ENCODE measurements at places on chromosomes 5 and 9.

DNA sequence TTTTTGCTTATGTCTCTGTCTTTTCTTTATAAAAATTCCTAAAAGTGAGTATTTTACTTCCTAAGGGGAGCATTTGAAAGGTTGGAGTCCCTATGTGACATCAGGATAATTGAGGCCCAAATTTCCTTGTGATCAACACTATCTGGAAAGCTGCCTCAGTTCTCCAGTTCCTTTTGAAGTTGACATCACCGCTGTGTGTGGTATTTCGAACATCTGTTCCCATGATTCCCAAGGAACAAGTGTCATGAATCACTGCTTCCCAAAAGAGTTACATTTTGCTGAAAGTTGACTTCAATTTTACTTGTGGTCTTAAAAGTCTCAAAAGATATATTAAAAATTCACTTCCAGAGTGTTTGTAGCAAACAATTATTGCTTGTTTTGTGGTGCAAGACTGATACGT lies 452.1 kb upstream of the RGMB start:
- DNase-seq = no peak

DNA sequence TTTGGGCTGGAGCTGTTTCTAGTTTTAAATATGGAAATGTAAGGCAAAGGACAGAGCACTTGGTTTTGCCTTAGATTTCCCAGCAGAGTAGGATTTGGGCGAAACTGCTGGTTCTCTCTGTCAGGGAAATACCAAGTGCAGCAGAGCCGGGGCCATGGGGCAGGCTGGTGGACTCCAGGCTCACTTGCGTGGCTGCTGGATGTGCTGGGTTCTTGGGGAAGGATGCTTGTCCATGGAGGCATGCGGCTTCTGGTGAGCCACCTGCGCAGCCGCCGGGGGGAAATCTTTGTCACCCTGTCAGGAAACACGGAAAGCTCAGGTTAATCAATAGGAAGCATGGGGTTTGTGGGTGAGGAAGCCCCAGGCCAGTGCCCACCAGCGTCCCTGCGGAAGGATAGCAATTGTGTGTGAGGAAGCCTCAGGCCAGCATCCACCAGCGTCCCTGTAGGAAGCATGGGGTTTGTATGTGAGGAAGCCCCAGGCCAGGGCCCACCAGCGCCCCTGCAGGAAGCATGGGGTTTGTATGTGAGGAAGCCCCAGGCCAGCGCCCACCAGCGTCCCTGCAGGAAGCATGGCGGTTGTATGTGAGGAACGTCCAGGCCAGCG lies 80.1 kb downstream of the DAP start:
- DNase-seq = no peak

- DNase-seq = no peak
Measured at GRCh38 chr9:127180457-127181314, 58.3 kb upstream of the ANGPTL2 start.

- no peak for DNase-seq
Measured at GRCh38 chr9:120830151-120830550, 12.6 kb downstream of the PSMD5 start.

DNA sequence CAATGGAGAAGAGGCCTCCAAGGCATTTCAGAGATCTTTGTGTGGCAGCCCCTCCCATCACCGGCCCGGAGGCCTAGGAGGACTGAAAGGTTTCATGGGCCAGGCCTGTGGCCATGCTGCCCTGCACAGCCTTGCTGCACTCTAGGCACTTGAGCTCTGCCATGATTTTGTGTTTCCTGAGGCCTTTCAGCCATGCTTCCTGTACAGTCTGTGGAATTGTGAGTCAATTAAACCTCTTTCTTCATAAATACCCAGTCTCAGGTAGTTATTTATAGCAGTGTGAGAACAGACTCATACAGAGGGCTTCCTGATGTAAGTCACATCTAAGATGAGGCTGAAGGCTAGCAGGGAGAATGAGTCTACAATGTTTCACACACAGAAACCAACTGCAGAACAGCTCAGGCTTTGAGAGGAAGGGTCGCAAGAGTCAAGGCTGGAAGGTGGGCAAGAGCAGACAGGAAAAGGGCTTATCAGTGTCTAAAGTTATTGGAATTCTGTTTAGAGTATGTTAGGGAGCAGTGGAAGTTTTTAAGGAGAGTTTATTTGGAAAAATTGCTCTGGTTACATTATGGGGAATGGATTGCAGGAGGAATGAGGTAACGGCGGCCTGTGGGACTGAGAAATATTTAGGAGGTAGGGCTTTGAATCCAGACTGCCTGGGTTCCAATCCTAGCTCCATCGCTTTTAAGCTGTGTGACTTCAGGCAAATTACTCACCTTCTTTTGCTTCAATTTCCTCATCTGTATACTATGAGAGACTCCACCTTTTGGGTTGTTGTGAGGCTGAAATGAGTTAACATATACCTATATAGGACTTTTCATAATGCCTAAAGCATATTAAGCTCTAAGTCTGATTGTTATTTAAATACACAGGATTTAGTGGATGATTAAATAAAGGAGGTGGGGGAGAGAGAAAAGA lies 291.2 kb downstream of the CWC27 start:
- DNase-seq = no peak

GRCh38 chr5:11037941-11038340 lies 276.9 kb upstream of the DAP start:
- DNase-seq = no peak

- no peak for DNase-seq
Measured at GRCh38 chr9:78143281-78144007, 92.4 kb upstream of the CEP78 start.

GRCh38 chr5:179805529-179806249 lies 977 bp downstream of the MGAT4B start:
- no peak for DNase-seq

- DNase-seq = no peak
Measured at GRCh38 chr9:91714020-91714806, 235.8 kb downstream of the ROR2 start.

GRCh38 chr5:34574936-34575467 lies 81.1 kb upstream of the RAI14 start:
- DNase-seq = no peak

GRCh38 chr5:65815161-65815560 lies 93.2 kb downstream of the NLN start:
- no peak for DNase-seq

GRCh38 chr5:82641331-82642003 lies 363.3 kb upstream of the RPS23 start:
- DNase-seq = peak; percentile 12

- DNase-seq = no peak
Measured at GRCh38 chr9:133538176-133538575, 3.7 kb downstream of the ADAMTSL2 start.

GRCh38 chr5:157761690-157762621 lies 18.4 kb downstream of the LSM11 start:
- peak; percentile 64 for DNase-seq

GRCh38 chr9:135905380-135906258 lies 1.7 kb downstream of the CAMSAP1 start:
- no peak for DNase-seq

DNA sequence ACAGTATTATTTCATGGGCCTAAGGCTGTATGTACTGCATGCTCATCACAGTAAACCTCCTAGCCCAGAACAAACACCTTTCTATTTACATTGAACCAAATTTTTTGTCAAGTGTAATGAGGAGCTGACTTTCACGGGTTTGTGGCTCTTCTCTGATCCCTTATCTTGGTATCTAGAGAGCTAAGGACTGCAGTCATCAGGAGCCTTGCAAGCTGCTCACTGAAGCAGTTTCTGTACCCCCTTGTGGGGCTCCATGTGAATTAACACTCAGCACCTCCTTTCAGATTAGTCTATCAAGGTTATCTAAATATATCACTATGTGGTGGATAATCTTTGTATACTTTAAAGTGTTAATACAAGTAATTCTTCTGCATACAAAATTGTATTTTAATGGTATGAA lies 108.2 kb downstream of the AUH start:
- DNase-seq = no peak

GRCh38 chr9:93286252-93287188 lies 102.6 kb downstream of the WNK2 start:
- DNase-seq = peak; percentile 43

- no peak for DNase-seq
Measured at GRCh38 chr9:82180711-82181110, 192.1 kb downstream of the SPATA31D1 start.

DNA sequence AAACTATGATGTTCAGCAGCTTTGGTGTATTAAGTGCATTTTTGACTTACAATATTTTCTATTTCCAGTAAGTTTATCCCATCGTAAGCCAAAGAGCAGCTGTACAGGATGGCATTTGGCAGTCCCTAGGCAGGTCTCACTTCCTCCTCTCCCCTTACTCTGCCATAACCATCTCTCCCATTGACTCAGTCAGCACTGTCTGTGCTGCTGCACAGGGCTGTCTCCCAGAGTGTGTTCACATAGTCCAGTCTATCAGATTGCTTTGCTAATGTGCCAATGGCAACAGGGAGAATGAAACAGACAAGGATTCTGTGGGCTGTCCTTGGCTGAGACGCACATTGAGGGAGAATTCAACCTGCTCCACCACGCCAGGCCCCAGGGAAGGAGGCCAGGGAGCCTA lies 47.0 kb upstream of the CAST start:
- DNase-seq = no peak

- no peak for DNase-seq
Measured at GRCh38 chr5:160240350-160240749, 11.0 kb downstream of the FABP6 start.

- DNase-seq = no peak
Measured at GRCh38 chr5:129670957-129671500, 76.9 kb upstream of the MINAR2 start.

DNA sequence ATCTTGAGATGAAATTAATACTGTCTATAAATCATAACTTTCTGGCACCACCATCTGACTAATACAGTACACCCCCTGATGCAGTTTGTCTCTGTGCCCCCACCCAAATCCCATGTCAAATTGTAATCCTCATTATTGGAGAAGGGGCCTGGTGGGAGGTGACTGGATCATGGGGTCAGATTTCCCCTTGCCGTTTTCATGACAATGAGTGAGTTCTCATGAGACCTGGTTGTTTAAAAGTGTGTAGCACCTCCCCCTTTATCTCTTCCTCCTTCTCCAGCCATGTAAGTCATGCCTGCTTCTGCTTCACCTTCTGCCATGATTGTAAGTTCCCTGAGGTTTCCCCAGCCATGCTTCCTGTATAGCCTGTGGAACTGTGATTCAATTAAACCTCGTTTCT lies 78.7 kb upstream of the CDH6 start:
- DNase-seq = no peak

DNA sequence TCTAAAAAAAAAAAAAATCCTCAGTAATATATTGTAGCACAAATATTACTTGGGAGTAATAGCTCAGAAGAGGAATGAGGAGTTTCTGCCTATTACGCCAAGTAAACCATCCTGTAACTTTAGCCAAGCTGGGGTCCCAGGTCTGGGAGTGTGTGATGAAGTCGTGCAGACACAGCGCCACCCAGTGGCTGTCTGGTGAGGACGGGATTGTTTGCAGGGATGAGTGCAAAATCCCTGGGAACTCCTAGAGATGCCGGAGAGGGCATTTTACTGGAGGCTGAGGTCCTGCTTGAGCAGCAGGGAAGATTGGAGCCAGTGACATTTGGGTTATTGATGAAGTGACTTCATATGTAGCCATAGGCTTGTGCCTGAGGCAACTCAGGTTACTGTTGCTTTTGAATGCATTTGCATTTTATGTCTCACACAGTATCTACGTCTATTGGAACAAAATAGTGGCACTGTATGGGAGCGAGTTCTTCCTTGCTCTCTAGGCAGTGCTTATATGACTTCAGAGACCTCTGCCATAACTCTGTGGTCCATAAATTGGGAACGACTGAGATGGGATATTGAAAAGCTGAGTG lies 72.8 kb downstream of the PSAT1 start:
- peak; percentile 6 for DNase-seq

DNA sequence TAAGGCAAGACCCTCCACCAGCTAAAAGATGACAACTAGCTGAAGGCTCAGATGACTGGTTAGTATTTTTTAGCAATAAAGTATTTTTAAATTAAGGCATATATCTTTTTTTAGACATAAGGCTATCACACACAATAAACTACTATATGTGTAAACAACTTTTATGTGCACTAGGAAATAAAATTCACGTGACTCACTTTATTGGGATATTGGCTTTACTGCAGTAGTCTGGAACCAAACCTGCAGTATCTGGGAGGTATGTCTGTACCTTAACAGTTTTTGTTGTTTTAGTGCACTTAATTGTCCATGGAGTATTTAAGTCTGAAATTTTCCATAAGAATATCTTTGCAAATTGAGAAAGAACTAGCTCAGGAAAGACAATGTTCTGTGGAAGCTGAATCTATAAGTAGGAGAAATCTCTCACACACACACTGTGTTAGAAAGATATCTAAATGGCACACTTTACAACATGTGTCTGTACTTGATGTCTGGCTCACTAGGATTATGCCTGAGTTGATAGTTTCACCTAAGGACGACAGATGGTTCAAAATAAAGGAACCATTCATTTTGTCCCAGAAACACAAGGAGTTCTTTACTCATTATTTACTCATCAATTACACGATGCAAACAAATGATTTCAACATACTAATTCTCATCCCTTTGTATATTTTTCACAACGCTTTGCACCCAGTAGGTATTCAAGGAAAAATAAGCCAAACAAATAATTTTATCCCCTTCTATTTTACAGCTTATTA lies 4.6 kb downstream of the RAPGEF6 start:
- no peak for DNase-seq

GRCh38 chr5:36505021-36505420 lies 101.4 kb upstream of the SLC1A3 start:
- no peak for DNase-seq

DNA sequence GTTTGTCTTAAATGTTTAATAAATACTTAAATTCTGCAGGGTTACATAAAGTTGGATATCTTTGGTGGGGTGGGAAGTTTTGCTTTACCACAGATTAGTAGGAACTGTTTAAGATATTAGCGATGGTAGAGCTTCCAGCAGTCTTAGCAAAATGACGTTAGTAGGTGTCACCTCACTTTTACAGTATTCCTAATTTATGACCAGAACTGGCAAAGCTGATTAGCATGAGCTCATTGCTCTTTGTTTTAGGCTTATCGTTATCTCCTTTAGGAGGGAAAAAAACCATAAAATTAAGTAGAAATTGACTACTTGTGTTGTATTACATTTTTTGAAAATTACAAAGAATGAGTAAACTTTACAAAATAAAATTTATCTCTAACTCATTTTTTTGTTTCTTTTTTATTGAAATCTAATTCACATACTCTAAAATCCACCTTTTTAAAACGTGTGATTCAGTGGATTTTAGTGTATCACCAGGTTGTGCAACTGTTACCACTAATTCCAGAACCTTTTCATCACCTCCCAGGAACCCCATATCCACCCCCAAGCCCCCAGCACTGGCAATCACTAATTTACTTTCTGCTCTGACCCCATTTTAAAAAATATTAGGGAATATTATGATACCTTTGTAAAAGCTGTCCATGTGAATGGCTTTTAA lies 129.5 kb downstream of the TRIO start:
- no peak for DNase-seq

DNA sequence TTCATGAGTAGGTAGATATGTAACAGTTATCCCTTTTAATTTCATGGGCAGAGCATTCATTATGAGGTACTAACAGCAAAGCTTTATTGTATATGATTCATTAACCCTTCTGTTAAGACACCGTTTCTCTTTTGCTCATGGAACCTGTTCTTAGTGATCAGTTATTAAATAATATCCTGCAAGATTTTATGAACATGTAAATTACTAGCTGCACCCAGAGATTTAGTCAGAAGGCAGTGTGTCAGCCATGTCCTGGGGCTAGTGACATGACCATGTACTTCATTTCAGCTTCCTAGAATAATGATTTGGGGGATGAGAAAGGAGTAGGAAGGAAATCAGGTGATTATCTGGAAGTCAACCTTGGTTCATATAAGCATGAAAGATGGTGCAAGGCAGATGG lies 7.0 kb downstream of the MAST4 start:
- DNase-seq = no peak

Measured in NCI-H187 (cell line).